SJSA1 (cell line): ENCODE measurements at places on chromosomes 6 and 20. TPM values are rescaled to one million over a fixed set of nuclear protein-coding genes. Genes with fewer than 3 reads are reported as not detected.

DNA sequence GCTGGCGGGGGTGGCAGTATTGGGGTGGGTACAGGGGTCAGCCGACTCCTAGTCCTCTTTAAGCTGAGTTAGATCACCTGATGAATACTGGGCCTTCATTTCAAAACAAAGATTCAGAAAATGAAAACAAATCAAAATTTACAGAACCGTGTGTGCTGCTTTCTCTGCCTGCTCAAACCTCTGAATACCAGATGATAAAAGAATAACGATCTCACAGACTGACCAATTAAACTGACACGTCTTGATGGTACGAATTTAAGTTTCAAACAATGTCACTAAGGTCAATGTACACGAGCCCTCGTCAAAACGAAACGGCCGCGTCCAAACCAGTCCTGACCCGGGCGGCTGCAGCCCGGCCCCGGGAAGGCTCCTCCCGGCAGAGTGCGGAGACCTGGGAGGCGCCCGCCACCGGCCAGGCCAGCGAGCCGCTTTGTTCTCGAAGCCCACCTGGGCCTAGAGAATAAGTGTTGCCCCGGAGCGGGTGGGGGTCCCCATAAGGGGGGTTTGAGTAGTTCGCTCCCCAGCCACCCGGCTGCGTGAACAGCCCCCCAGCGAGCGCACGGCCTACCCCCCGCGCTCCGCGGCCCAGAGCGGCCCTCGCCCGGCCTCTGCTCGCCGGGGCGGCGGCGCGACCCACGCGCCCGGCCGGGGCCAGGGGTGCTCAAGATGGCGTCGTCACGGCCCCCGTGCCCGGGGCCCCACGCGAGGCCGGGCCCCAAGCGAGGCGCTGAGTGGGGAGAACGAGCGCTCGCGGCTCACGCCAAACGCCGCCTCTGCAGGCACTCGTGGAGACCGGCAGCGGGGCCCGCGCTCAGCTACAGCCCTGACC lies 728 bp downstream of the PSMA7 start:
- DNase-seq: no peak

DNA sequence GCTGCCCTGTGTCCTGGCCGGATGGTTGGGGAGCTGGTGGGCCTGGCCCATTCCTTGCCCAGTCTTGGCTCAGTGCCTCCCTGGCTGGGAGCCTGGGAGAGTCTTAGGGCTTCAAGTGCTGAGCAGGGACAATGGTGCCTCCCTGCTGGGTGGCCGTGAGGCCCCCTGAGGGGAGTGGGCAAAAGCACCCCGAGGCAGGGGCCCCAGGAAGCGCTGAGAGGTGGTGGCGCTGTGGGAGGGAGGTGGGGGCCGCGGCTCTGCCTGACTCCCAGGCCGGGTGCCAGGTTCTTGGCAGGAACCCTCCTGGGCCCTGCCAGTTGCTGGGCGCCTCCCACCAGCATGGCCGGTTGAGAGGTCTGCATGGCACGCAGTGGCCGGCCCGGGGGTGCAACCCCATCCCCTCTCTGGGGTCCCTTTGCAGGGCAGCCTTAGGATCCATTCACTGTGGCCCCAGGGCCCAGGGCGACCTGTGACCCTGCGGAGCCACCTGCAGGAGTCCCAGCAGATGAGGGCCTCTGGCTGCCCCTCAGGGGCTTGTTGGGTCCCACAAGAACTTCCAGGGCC lies 9.2 kb upstream of the RPS21 start:
- DNase-seq: no peak

The ZNF391 gene
- 0.63 TPM in 1 of 2 replicates, not detected in the other for total RNA-seq

GRCh38 chr6:25220857-25221256 lies 58.3 kb upstream of the CARMIL1 start:
- no peak for DNase-seq

DNA sequence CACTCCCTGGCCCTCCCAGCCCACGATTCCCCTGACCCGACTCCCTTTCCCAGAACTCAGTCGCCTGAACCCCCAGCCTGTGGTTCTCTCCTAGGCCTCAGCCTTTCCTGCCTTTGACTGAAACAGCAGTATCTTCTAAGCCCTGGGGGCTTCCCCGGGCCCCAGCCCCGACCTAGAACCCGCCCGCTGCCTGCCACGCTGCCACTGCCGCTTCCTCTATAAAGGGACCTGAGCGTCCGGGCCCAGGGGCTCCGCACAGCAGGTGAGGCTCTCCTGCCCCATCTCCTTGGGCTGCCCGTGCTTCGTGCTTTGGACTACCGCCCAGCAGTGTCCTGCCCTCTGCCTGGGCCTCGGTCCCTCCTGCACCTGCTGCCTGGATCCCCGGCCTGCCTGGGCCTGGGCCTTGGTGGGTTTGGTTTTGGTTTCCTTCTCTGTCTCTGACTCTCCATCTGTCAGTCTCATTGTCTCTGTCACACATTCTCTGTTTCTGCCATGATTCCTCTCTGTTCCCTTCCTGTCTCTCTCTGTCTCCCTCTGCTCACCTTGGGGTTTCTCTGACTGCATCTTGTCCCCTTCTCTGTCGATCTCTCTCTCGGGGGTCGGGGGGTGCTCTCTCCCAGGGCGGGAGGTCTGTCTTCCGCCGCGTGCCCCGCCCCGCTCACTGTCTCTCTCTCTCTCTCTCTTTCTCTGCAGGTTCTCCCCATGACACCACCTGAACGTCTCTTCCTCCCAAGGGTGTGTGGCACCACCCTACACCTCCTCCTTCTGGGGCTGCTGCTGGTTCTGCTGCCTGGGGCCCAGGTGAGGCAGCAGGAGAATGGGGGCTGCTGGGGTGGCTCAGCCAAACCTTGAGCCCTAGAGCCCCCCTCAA lies at the start of gene LTA:
Gene LTA, plus strand, starts transcription at position 249 of the 871 bp plus-strand sequence. Its CDS starts 454 bp downstream, at position 703.
- DNase-seq: no peak

The SLC22A7 gene
- not detected in 2 replicates for total RNA-seq

GRCh38 chr6:57123111-57123510 lies 33.1 kb downstream of the ZNF451 start:
- DNase-seq: no peak

The C4A gene
- 0.47 and 1.4 TPM in 2 replicates for total RNA-seq

The STX11 gene
- 8.2 and 9.7 TPM in 2 replicates for total RNA-seq

DNA sequence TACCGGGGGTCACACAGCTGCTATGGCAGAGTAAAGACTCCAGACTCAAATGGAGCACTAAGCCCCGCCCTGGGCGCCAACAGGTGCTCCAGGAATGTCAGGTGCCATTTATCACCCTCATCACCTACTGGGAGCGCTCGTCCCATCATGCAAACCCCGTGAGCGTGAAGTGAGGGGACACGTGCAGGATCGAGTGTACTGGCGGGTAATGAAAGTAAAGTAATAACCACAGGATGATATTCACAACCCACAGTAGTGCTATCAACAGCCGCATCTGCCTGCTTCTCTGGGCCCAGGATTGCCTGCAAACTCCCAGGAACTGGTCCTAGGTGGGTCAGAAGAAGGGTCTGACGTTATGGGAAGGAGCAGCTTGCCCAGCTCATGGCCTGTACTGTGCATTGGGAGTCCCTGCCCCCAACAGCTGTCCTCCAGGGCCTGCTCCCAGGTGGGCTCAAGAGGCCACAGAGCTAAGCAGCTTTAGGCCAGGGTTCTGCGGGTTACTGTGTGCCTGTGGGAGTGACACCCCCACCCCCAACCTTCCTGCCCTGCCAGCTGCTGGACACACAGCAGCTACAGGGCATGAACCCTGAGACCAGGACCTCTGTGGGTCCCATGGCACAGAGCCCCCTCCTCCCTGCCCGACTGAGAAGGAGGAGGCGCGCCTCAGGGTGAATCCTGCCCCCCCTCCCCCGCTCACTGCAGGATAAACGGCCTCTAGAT lies 120.5 kb upstream of the SULF2 start:
- DNase-seq: no peak

The MTO1 gene
- total RNA-seq: 30.7 and 44.7 TPM in 2 replicates

- DNase-seq: no peak
Measured at GRCh38 chr6:50608421-50608820, 104.9 kb upstream of the TFAP2D start.

DNA sequence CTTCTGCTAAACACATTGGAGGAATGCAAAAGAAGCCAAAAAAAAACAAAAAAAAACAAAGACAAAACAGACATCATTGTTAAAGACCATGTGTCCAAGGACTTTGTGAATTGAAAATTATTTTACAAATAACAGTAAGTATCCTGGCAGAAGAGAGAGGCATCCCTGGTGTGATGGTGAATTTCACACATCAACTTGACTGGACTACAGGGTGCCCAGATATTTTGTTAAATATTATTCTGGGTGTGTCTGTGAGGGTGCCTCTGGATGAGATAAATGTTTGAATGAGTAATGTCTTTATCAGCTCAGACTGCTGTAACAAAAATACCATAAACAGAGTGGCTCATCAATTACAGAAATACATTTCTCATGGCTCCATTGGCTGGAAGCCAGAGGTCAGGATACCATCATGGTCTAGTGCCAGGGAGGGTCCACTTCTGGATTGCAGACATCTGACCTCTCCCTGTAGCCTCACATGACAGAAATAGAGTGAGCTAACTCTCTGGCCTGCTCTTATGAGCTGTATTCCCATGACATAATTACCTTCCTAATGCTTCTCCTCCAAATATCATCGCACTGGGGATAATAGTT lies 12.2 kb upstream of the C6orf118 start:
- DNase-seq: no peak

GRCh38 chr6:34332251-34333198 lies 59.9 kb downstream of the NUDT3 start:
- DNase-seq: no peak

DNA sequence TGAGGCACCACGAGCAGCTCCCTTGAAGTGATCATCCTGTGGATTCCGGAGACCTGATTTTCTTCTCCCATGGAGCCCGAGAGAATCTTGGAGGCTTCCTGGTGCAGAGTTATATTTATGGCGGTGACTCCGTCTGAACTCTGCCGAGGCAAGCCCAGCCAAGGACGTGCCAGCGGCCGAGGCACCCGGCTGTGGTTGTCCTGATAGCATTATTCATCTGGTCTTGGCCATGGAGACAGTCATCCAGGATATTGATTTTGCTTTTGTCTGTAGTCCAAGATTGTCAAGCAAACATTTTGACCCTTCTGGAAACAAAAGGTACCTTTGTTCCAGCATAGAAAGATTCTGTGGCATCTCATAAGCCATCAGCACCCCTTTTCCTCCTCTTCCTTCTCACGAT lies 163.3 kb downstream of the SCML4 start:
- no peak for DNase-seq

DNA sequence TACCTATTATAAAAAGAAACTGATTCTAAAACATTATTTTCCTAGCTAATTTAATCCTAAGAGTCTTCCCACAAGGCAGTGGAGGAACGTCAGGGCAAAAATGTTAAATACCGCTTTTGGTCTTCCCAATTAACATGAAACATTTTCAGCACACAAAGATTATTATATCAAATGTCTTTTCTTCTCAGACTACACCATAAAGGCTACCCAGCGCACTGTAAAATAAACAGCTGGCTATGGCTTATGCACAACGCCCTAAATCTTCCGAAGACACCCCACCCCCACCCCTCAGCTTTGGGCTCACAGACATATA lies 1.0 kb downstream of the NUDT3 start:
- DNase-seq: no peak

GRCh38 chr6:1379017-1379787 lies 10.2 kb upstream of the FOXF2 start:
- DNase-seq: no peak

DNA sequence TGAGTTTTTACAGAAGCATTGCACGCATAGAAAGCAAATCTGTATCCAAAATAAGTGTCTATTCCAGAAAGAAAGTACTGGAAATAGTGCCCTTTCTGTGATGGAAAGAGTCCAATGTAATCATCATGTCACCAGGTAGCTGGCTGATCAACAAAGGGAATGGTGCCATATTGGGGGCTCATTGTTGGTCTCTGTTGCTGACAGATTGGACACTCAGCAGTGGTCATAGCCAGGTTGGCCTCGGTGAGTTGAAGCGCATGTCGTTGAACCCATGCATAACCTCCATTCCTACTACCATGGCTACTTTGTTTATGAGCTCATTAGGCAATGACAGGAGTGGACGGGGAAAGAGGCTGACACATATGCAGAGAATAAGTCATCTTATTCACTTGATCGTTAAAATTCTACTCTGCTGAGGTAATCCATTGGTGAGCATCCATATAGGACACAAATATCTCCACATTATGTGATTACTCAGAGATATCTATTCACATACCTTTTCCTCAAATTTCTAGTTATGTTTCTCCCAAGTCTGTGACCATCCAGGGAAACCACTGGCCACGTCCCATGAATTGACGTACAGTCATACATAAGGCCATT lies 560.5 kb downstream of the HAO1 start:
- DNase-seq: no peak

- DNase-seq: no peak
Measured at GRCh38 chr6:36729161-36729524, 31.5 kb downstream of the RAB44 start.

- no peak for DNase-seq
Measured at GRCh38 chr20:4574356-4574690, 147.4 kb upstream of the PRND start.
